Left kidney (tissue), 8 donors: ENCODE measurements at places on chromosomes 5 and 9. TPM values are rescaled to one million over a fixed set of nuclear protein-coding genes. Genes with fewer than 3 reads are reported as not detected.
A peak's percentile ranks its signal among the peaks of the same experiment; 100 is the strongest.

DNA sequence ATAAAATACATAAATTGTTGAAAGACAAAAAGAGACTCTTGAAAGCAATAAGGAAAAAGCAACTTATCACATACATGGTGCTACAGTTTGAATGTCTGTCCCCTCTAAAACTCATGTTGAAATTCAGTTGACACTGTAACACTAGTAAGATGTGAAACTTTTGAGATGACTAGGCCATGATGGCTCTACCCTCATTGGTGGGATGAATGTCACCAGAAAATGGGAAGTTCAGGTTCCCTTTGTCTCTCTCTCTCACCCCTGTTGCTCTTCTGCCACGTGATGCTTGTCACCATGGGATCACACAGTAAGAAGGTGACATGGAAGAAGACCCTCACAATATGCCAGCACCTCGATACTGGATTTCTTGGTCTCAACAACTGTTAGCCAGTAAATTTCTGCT lies 50.3 kb upstream of the SPTLC1 start:
- no peak for DNase-seq

- DNase-seq, result peak; percentile 95
Observed at GRCh38 chr5:81787474-81788242, 36.8 kb upstream of the SSBP2 start.

CDC25C gene
- 11.7 TPM for polyA plus RNA-seq

DNA sequence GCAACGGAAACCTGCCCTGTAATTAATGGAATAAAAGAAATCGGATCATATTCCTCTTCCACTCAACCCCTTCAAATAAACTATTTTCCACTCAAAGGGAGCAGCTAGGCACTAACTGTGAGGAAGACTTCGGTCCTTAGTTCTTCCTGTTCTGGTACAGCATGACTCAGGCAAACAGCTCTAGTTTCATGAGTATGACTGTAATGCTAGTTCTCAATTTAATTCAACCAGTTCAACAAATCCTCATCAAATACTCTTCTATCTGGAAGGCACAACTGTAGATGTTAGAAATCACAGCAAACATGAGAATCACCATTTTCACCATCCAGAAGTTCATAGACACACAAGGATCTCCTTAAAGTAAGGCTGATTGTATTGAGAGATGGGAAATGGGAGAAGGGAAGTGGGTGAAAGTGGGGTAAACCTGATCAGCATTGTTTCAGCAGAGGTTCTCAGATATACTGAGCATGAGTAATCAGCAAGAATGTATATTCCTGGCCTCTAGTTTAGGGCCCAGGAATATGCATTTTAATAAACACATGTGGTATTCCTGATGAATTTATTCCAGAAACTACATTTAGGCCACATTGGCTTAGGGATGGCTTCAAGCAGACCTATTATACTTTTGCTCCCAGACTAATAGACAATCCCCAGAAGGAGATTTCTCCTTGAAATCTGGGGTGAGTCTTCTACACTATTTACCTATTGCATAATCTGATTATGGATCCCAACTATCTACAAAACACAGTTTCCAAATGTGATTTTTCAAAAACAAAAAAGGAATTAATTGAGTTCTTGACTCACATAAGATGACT lies 141.1 kb upstream of the SLC12A2 start:
- no peak for DNase-seq

S1PR3 gene
- polyA plus RNA-seq, result 52.7 TPM

- no peak for DNase-seq
Observed at GRCh38 chr5:112811023-112811422, 50.1 kb upstream of the SRP19 start.

- peak; percentile 6 for DNase-seq
Observed at GRCh38 chr5:43227655-43228054, 35.6 kb downstream of the NIM1K start.

DNA sequence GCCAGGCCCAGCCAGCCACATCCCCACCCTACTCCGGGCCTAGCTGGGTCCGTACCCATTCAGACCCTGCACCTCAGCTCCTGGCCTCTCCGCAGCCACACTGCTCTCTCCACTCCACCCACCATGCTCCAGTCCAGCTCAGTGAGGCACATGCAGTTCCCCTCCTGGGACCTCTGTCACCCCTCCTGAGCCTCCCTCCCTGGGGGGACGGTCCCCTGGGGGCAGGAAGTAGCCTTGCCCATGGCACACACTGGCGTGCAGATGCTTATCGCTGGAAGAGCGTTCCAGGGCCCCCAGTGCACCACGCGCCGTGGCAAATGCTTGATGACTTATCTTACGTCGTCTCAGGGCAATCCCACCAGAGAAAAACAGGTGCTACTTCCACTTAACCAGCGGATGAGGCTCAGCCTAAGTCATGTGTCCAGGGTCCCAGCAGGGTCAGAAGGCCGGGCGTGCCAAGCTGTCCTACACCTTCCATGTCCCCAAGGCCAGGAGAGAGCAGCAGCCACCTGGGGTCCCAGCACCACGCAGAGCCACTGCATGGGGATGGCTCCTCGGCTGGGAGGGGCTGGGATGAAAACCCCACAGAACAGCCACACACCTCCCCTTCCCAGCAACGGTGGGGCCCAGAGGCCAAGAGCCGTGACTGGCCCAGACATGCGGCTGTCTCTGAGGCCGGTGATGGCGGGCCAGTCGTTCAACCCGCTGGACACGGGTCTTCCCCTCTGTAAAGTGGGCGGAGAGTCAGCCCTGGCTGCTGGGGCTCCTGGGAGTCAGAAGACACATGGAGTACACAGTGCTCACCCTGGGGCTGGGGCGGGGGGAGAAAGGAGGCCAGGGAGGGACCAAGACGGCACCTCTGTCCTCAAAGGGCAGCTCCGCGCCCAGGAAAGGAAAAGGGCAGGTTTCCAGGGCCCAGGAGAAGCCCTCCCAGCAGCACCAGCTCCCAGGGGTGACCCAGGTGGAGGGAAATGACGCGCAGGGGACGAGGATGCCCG lies 2.6 kb upstream of the CCDC187 start:
- DNase-seq, result no peak

- DNase-seq, result no peak
Observed at GRCh38 chr5:153537207-153537606, 46.7 kb downstream of the GRIA1 start.
